ENCODE measurements at places on chromosomes 11 and 22. TPM values are rescaled to one million over a fixed set of nuclear protein-coding genes. Genes with fewer than 3 reads are reported as not detected.

DNA sequence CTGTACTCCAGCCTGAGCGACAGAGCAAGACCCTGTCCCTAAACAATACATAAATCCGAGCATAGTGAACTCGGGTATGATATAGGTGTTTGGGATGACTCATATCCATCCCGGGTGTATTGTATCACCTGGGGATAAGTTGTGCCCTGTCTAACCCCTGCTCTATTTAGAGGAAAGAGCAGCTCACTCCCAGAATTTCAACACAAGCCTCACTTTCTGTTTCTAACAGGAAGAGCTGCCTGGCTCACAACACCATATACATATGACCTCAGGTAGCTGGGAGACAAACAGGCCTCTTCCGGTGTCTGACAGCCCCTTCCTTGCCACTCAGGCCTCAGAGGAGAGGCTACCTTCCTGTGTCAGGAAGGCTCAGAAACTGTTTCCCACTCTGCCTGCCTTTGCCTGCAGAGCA, 9.9 kb upstream of the MICALL1 start:
- no peak for DNase-seq

DNA sequence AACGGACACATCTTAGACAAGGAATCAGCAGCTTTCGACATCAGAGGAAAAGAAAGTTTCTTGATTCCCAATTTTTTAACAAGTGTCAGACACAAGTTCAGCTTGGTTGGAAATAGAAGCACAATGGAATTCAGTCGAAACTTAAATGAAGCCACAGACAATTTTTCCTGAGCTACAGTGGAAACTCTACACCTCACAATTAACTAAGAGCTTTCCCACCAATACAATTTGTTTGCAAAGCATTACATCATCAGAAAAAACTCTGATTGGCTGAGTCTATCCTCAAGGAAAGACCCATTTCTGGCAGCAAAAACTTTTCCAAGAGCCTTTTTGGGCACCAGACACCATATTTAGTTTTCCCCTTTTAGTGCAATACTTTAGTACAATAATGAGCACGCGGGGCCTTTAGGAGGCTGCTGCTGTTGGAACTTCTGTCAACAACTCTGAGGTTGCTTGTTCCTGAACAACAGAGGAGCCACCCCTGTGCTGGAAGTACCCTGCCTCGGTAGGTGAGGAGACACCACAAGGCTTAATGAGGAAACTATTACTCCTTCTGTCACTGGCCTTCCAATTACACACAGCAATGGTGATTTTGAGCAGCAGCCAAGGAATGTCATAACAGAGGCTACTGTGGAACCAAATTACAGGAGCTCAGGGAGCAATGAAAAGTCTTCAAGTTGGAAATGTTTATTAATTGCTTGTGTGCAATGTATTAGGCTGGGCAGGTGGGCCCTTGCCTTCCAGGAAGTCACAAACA, 61.9 kb upstream of the BARX2 start:
- no peak for DNase-seq

DNA sequence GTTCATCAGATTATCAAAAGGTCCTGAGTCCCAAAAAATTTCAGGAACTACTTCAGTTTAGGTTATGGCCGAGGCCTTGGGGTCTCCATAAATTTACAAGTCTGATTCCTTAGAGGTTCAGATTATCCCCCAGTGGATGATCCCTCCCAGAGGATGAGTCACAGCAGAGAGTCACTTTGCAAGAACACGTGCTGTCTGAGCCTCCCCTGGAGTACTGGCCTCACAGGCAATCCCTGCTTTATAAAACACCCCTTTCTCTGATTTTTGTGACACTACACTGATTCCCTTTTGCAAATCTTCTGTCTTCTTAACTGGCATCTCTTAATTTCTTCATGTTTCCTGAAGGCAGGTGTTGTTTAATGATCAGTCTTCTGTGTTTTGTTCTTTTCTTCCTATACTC, 45.3 kb downstream of the CCDC34 start:
- DNase-seq: no peak

- no peak for DNase-seq
These were observed 350.1 kb downstream of the TBC1D22A start for GRCh38 chr22:47112582-47112965.

GRCh38 chr11:99548264-99548663, 527.5 kb downstream of the CNTN5 start:
- no peak for DNase-seq

DNA sequence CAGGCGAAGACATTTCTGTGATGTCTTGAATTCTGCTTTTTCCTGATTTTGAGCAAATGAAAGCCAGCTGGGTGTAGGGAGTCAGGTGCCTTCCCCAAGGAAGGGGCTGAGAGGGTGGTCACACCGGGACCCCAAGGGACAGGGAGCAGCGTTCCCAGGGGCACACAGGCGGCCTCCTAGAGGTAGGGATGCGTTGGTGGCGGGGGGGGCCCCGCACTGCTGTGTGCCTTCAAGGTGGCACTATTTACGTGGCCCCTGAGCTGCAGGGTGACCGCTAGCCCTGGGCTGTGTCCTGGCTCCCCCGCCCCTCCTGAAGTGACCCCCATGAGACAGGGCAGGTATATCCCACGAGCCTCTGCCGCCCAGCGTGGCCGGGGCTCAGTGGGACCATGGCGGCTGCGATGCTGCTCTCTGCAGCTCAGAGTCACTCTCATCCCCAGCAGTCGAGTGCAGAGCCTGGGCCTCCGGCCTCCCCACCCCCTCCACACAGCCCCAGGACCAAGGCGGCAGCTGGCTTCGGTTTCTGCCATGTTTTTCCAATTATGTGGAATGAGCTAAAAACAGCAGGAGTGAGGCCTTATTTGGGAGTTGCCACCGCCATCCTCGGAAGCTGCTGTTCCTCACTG, 60.9 kb downstream of the LRP5 start:
- DNase-seq: no peak

- no peak for DNase-seq
These were observed 18.5 kb upstream of the QSER1 start for GRCh38 chr11:32874132-32874531.

DNA sequence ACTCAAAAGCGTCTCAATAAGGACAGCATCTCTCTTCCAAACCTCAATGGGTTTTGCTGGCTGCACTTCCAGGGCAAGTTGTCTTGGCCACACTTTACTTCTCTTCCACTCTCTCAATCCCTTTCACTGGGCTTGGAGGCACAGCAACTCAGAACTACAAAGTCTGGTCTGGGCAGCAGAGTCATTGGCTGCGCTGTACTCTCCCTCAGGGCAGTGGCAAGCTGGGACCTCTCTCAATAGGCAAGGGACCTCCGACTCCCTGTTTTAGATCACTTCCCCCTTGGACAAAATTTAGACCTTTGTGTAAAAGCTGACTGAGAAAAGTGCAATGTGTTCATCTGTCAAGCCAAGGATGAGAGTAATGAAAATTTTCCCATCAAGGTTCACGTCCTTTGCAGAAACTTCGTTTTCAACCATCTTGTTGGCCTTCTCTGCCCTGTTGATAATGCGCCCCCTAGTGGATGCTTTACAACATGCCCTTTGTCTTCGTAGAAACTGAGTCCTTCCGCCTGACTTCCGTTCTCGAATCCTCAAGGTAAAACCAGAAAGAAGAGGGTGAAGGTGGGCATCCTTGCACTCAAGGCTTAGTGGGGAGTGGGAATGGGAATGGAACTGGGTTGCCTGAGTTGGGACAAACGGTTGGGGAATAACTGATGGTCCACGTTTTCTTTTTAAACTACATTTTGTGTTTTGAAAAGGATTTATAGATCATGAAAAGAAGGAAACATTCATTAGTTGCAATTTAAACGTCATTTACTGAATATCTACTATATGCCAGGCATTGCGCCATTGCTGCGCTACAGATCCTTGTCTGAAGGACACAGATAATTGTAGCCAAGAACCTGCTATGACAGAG, 99.1 kb downstream of the CD44 start:
- DNase-seq: no peak

DNA sequence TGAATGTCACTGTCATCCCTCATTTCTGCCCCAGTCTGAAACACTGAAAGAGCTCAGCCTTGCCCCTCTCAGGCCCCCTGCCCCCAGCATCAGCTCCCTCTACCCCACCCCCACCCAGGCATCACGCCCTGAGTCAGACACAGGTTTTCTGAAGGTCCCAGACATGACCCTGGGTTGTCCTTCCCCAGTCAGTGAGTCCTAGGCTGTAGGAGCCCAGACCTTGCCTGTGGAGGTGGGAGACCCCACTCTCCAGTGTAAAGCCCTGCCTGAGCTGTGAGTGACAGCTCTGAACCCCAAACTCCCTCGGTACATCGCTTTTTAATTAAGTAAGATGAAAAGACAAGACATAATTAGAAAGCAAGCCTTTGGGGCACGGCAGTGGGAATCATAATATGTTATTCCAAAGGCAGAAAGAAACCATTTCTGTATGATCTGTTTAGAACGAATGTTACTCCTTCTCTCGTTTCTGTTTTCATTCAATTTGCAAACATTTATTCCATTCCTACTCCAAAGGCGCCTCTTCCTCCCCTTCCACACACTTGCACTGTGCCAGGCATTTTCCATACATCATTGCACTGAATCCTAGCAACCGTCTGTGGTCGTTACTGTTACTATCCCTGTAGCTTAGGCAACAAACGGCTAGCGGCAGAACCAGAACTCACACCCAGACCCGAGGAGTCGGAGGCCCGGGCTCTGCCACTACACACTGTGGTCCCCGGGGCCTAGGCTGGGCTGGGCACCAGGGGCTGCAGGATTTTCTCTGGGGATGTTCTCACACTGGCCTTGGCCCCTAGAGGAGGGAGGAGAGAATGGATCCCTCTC, 63.4 kb downstream of the CD6 start:
- no peak for DNase-seq

DNA sequence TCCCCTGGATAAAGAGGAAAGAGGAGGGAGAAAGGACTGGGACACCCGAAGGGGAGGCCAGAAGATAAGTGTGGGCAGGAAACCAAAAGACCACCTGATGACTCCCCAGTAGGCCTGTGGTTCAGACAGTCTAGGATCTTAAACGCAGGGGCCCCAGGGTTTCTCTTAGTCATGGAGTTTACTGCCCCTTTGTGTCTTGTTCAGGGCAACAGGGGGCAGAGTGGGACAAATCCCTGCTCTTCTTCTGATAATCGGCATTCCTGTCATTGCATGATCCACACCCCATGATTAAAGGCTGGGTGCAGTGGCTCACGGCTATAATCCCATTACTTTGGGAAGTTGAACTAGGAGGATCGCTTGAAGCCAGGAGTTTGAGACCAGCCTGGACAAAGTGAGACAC, 4.7 kb upstream of the TMPRSS13 start:
- DNase-seq: no peak

DNA sequence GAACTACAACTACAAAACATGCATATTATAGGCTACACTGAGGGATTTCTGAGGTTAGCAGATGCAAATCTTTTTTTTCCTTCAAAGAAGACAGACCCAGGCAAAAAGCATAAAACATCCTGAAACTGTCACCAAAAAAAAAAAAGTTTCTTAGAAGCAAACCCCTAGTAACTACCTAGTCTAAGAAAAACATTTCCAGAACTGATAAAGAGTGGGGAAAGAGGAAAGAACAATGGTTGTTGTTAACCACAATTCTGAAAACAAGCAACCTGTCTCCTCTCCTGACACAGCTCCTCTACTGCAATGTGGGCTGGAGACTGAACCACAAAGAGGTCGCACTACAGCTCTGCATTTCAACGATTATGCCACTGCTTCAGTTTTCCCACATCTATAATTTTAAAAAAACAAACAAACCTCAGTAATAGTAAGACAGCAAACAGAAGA, 15.0 kb downstream of the DENND5A start:
- DNase-seq: no peak

GRCh38 chr11:81470446-81470845, 1263.2 kb downstream of the FAM181B start:
- no peak for DNase-seq

GRCh38 chr22:48881326-48881980, 946.2 kb downstream of the BRD1 start:
- DNase-seq: no peak

DNA sequence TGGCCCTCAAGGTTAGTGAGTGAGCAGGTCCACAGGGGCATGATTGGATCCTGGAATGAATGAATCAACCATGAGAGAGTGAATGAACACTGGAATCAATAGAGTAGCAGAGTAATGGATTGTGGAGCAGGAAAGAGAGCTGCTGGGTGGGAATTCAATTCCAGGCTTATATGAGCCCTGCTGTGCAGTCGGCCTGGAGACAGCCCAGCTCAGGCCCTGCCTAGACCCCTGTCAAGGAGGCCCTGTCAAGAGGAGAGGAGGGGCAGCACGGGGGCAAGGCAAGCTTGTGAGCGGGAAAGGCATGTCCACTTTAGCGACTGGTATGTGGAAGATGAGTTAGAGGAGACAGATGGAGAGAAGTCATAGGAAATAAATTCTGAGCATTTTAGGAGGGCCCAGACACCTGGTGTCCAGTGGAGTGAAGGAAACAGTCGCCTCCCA, 1.3 kb upstream of the FOLR1 start:
- DNase-seq: no peak

- no peak for DNase-seq
These were observed 705 bp downstream of the CLDN5 start for GRCh38 chr22:19523240-19524169.

GRCh38 chr11:10139143-10139542, 154.9 kb downstream of the SBF2 start:
- DNase-seq: no peak

GRCh38 chr11:104798789-104799188, 99.5 kb downstream of the CASP12 start:
- DNase-seq: no peak

GRCh38 chr11:67483831-67484665, 1.2 kb downstream of the AIP start:
- no peak for DNase-seq

GRCh38 chr11:34585735-34586487, 35.0 kb upstream of the EHF start:
- no peak for DNase-seq

- DNase-seq: no peak
These were observed 901.4 kb upstream of the API5 start for GRCh38 chr11:42410251-42410955.

GRCh38 chr22:22880645-22881044, 7.0 kb upstream of the IGLL5 start:
- DNase-seq: no peak

DNA sequence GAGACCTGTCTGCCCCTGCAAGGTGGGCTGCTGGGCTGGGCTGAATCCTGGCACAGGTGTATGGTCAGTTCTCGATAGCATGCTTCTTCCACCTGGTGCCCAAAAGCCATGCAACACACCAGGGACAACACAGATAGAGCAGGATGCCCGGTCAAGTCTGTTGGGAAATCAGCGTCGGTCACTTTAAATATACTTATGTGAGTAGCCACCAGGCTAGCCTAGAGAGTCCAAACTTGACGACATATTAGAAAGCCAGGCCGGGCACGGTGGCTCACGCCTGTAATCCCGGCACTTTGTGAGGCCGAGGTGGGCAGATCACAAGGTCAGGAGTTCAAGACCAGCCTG, 8.9 kb downstream of the C1QTNF6 start:
- DNase-seq: no peak

DNA sequence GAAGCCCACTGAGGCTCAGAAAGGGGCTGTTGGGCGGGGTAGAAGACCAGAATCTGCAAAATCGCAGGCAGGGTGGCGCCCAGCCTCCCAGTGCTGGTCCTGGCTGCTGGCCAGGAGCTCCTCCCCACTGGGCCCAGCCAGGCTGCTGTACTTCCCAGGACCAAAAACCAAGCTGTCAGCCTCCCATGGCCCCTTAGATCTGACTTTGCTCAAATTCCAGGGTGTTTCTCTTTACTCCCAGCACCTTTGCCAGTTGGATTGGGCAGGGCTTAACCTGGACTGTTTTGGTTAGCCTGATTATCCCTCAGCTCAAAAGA, 44.2 kb upstream of the WEE1 start:
- DNase-seq: no peak

Gene SPTBN2
- 10.9 TPM for total RNA-seq

Gene YPEL4
- total RNA-seq: 0.63 TPM

Gene MYRF
- total RNA-seq: 0.16 TPM

Gene PPFIBP2
- 16.3 TPM for total RNA-seq

Gene SREBF2
- total RNA-seq: 63.5 TPM

Gene KRTAP5-1
- not detected for total RNA-seq

All from omental fat pad (tissue), 4 donors.